ENCODE measurements at places on chromosomes 12 and 14.

DNA sequence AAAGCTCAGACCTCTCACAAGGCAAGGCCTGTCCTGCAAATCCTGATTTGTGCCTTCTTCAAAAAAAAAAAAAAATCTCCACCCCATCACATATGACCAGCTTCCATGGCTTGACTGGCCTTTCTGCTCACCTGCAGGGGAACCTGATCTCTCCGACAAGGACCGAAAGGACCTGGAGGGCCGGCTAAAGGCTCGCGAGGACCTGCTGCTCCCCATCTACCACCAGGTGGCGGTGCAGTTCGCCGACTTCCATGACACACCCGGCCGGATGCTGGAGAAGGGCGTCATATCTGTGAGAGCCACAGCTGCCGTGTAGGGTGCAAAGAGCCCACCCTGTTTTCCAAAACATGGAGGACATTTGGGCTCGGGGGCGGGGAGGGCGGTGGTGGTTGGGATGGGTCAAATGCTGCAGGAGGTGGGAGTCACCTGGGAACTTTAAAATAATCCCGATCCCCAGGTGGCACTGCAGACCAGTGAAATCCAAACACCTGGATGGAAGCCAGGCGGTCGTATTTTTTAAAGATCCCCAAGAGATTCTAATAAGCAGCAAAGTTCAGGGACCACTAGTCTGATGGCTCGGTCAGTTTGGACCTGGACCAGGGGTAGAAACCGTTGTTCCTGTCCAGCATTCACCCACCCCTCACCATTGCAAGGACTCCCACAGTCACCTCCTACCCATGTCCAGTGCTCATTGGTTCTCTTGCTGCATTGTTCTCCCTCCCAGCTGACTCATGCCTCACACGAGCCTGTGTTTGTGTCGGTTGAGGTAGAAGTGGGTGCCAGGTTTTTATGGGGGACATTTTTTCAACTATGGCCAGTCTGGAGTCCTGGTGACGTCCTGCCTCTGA is 44.8 kb downstream of the FOXN4 start:
- DNase-seq = no peak

DNA sequence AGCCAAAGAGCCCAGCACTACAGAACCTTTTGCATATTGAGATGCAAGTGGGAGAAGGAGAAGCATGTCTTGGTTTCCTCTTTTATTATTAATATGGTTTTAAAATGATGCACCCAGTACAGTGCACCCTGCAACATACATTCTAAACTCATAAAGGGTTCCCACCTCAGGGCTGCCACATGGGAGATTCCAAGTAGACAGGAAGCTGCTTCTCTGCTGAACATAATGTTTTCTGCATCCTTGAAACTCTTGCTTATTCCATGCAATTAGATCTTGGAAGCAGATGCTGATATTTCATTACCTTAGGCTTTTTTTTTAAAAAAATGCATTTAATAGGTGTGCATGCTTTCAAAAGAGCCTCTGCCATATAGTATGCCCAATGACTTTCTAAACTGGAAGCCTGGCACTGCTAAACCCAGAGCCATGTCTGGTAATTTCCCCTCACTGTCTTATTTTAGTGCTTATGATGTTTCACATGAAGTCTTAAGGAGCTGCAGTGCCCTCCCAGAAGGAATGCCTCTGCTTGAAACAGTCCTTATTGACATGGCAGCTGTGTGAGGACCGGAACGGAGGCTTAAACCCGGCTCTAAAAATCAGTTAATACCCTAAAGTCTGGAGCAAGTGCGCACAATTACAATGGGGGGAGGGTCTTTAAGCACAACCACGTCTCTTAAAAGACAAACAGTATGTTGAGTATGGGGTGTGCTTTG is 2.0 kb upstream of the SIX1 start:
- no peak for DNase-seq

DNA sequence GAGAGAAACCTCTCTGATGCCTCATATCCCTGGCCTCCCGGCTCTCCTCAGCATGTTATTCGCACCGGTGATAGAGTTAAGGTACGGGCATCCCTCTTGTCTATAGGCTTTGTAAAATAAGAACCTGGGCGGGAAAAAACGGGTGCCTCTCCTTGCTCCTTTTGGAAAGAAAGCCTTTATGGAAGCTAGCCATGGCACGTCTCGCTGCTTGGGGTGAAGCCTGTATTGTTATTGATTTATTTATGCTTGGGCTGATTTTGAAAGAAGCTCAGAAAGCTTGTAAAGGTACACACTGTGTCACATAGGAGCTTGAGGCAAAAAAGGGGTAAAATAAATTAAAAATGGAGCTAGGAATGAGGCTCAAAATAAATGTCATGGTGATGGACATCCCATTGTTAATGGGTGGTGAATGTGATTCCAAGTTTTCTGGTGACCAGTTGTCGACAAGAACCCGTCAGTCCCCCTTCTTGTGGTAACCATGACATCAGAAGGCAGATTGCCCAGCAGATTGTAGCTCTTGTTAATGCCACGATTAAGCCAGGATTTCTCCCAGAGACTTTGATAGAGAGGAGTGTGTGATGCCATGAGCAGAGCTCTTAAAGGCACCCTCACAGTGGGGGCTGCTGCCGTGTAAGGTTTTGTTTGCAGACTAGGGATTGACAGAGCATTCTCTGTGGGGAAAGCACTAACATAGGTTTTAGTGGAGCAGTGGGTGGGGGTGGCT is 50.4 kb upstream of the ASPG start:
- DNase-seq = no peak

GRCh38 chr14:84028080-84028604 is 1501.8 kb upstream of the FLRT2 start:
- no peak for DNase-seq

GRCh38 chr14:77738559-77739250 is 22.3 kb downstream of the SNW1 start:
- DNase-seq = no peak

DNA sequence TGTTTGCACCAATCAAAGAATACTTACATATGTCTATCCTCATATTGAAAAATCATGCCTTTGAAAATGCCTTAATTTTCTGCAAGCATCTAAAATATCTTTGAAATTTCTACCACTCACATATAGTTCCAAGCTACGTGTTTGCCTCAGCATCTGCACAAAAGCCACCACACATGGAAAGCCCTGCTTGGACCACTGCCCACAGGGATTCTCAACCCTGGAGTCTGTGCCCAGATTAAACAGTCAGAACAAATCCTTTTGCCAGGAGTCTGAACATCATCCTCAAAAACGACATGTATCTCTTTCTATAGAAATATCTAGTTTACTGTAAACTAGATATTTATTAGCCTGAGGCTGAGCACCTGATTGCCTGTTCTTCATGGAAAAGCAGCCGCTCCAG is 32.6 kb downstream of the ARMH4 start:
- no peak for DNase-seq

DNA sequence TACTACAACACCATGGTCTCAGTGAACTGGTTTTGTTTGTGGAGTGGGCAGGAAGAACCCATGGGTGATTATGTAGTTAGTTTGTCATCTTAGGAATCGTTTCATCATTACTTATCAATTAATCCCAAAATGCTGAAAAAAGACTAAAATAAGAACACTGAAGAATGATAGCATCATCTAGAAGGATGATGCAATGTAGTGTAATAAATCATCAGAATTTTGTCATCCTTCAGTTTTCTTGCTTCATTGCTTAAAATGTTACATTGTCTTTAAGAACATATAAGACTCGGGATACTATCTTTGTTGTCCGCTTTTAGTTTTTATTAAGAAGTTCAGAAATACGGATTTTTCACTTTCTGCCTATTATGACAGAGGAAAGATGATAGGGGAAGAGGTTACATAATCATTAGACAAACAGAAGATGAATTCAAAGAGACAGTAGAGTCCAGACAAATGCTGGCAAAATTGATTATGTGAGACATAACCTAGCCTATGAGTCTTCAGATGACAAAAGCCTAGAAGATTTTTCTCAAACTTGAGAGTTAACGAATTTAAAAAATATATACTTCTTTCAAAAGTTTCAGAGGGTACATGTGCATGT is 10.8 kb upstream of the SMOC1 start:
- no peak for DNase-seq

GRCh38 chr12:63220921-63221320 is 69.9 kb upstream of the AVPR1A start:
- DNase-seq = no peak

GRCh38 chr12:15823360-15824128 is 34.4 kb upstream of the EPS8 start:
- no peak for DNase-seq

GRCh38 chr12:75177997-75178396 is 31.6 kb downstream of the KCNC2 start:
- DNase-seq = peak; percentile 94

- no peak for DNase-seq
Observed at GRCh38 chr12:96420277-96420835, 20.1 kb upstream of the CDK17 start.

GRCh38 chr12:102521662-102522277 is 41.4 kb upstream of the IGF1 start:
- DNase-seq = no peak

DNA sequence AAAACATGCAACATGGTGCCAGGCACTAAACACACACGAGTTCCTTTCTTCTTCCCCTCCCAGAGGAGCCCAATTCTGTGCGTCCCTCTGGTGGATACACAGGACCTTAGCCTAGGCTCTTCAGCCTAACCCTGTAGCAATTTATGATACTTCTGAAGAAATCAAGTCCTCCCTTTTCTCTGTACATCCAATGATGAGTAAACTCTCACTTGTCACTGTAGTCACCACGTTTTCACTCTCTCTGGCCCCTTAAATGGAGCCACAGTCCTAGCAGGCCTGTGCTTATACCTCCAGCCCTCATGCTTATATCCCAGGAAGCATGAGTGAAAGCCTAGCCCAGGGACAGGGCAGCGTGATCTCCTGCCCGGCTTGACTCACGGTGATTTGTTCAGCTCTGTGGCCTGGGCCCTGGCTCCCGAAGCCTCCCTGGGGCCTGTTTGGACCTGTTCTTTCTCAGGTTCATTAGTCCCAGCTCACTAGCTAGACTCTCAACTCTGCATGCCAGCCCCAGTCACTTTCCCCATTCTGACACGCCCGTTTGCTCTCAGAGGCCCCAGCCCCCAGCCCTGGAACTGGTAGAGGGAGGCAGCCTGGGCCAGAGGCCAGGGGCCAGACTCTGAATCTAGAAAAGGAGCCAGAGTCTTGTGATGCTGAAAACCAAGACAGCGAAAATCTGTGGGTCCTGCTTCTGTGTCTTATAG is 24.1 kb upstream of the PLEKHG3 start:
- DNase-seq = peak; percentile 96

- no peak for DNase-seq
Observed at GRCh38 chr14:74475678-74476077, 17.4 kb downstream of the NPC2 start.

GRCh38 chr12:27602516-27602915 is 78.5 kb downstream of the PPFIBP1 start:
- no peak for DNase-seq

GRCh38 chr12:30785630-30786029 is 30.9 kb upstream of the CAPRIN2 start:
- DNase-seq = no peak

GRCh38 chr12:20400003-20400402 is 31.7 kb downstream of the PDE3A start:
- no peak for DNase-seq

GRCh38 chr12:64679487-64680001 is 69.2 kb downstream of the RASSF3 start:
- peak; percentile 82 for DNase-seq

DNA sequence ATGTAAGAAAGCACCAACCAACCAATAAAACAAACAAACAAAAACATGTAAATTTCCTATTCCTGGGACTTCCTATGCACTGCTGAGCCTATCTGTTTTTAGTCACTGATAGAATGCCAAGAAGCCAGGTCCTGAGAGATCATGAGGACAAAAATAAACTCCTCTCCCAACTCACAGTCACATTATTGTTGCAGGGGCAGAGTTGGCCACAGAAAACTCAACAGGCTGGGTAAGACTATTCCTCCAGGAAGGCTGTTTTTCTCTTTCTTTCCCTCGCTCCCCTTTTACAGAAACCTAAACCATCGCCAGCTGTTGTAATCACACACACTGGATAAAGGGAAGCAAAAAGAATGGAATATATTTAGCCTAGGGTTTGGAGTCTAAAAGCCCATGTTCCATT is 55.8 kb upstream of the METAP2 start:
- no peak for DNase-seq

DNA sequence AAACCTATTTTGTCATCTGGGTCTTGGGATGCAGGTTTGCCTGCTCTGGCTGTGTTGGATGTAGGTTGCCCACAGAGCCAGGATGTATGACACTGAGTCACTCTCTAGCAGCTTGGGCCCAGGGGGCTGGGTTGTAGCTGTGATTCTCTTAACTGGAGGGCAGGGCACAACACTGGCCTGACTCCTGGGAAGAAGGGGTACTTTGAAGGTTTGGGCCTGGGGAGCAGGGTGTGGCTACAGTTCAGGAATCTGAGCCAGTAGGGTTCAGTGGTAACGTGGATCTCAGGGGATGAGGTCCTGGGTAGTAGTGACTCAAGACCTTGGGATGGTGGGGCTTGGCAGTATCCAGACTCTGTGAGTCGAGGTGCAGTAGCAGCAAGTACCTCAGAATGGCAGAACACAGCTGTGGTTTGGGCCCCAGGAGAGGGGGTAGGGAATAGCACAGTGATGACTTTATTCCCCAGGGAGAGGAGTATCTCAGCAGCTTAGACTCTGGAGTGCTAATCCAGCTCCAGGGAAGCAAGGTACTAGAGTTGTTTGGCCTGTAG is 25.7 kb downstream of the TBC1D15 start:
- DNase-seq = peak; percentile 51

GRCh38 chr14:90593254-90594040 is 196.6 kb downstream of the CALM1 start:
- no peak for DNase-seq

DNA sequence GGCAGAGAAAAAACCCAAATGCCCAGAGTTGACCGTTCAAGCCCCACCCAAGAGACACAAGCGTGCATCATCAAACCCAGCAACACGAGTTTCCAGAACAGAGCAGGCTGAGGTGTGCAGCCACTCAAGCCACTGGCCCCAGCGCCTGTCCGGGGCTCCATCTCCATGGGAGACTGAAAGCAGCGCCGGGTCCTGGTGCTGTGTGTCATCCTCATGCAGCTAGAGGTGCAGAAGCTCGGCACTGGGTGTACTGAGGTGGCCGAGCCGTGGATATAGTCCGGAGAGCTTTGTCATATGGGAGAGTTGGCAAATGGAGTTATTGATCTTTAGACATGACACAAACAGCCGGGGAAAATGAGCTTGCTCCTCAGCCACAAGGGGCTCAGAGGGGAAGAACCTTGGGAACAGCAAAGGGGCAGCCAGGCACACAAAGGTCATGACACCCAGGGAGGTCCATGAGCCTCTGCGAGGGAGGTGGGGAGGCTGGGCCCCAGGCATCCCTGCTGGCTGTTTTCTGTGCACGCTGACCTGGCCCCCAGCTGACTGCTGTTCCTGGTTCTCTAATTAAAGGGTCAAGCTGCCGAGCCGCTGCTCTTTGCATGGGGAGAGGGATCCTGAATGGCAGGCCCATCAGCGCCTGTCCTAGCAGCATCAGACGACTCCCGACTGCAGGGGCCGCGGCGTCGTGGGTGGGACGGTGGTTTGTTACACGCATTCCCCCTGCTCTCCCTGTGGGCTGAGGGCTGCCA is 145.4 kb upstream of the SFSWAP start:
- DNase-seq = no peak

GRCh38 chr14:54457609-54457996 is 16.4 kb upstream of the CNIH1 start:
- no peak for DNase-seq

GRCh38 chr12:107228076-107228475 is 134.7 kb upstream of the CRY1 start:
- DNase-seq = no peak

GRCh38 chr14:50044042-50044651 is 72.2 kb downstream of the VCPKMT start:
- DNase-seq = no peak

- DNase-seq = no peak
Observed at GRCh38 chr14:24958271-24958670, 91.7 kb downstream of the STXBP6 start.

- no peak for DNase-seq
Observed at GRCh38 chr12:131755305-131756113, 44.6 kb downstream of the SFSWAP start.

Data from epithelial cell of prostate (primary cell).